NCI-H146 (cell line): ENCODE measurements at places on chromosomes 5 and 9.

GRCh38 chr5:154861946-154862345 is 3.5 kb downstream of the CNOT8 start:
- no peak for DNase-seq

DNA sequence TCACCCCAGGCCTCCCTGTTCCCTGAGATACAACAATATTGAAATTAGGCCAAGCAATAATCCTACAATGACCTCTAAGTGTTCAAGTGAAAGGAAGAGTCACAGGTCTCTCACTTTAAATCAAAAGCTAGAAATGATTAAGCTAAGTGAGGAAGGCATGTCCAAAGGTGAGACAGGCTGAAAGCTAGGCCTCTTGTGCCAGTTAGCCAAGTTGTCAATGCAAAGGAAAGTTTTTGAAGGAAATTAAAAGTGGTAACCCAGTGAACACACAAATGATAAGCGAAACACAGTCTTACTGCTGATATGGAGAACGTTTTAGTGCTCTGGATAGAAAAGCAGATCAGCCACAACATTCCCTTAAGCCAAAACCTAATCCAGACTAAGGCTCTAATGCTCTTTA is 39.8 kb downstream of the PTAR1 start:
- DNase-seq, result no peak

GRCh38 chr5:72540759-72541438 is 33.7 kb upstream of the ZNF366 start:
- no peak for DNase-seq

DNA sequence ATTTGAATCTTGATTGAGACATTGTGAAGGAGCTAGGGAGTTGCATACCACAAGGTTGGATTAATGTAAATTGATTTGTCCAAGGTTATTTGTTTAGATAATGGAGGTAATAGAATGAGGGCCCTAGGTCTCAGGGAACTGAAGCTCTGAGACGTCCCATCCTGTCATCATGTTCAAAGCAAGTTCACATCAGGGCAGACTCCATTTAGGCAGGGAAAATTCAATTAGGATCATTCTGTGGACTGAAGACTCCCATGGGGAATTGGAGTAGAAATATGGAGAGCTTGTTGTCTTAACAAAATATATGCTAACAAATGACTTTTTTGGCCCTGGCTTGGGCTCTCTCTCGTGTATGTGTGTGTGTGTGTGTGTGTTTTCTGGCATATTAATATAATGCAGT is 722.0 kb upstream of the ADAMTS16 start:
- DNase-seq, result no peak
